ENCODE measurements at places on chromosomes 1 and 21.
A peak's percentile ranks its signal among the peaks of the same experiment; 100 is the strongest.

DNA sequence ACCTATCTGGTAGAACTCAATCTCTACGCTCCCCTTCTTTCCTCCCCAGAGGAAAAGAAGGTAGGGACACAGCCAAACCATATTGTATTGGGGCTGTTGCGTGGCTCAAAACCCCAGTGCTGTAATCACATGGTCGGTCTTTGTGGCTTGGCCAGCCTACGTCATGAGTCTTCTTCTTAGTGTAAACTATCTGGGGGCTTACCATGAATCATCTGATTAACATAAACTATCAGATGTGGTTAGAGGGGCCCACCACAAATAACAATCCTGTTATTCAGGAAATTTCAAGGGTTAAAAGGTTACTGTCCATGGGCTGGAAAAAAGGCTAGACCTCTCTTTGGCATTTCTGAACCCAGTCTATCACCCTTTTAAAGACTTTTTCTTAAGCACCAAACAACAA, 49.5 kb upstream of the GPR52 start:
- DNase-seq: no peak

DNA sequence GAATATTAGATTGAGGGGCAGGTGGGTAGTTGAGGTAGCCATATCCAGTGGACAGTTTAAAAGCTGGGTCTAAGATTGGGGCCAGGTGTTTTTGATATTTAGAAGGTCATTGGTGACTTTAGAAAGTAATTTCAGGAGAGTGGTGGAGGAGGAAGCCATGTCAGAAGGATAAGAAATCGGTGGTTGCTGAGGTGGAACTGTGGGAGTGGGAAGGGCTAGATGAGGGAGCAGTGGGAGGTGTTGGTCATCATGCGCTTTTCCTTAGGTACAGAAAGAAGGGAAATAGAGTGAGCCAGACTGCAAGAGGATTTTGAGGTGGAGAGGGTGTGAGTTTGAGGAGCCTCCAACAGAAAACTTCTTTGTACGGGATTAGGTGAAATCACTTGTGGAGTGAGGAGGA, 7.2 kb downstream of the MTR start:
- no peak for DNase-seq

GRCh38 chr1:5907386-5907785, 84.8 kb downstream of the NPHP4 start:
- no peak for DNase-seq

GRCh38 chr21:46211786-46212720, 16.5 kb downstream of the LSS start:
- no peak for DNase-seq

GRCh38 chr1:3168678-3169077, 99.7 kb downstream of the PRDM16 start:
- DNase-seq: peak; percentile 81

- DNase-seq: peak; percentile 58
Measured at GRCh38 chr1:117284399-117285215, 73.9 kb upstream of the VTCN1 start.

- DNase-seq: no peak
Measured at GRCh38 chr1:86787621-86788020, 83.2 kb downstream of the SH3GLB1 start.

GRCh38 chr1:183180218-183180617, 5.8 kb upstream of the LAMC2 start:
- peak; percentile 75 for DNase-seq

DNA sequence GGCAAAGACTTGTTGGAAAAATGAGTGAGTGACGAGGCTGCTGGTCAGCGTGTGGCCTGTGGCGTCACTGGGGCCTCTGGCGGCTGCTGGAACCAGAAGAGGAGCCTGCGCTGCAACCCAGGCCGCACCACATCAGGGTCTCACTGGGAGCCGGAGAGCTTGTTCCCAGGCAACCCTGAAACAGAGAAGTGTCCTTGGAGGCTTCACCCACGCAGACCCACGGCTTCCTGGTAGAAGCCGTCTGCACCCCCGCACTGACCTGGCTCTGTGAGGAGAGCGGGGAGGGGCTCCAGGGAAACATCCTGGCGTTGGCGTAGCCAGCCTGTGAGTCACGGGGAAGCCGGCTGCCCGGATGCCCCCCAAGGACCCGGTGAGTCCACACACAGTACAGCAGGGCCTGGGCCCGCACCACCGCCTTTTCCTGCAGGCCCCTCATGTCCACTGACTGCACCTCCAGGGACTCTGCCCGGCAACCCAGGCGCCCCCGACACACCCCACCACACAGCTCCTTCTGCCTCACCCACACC, 57.4 kb downstream of the COL6A1 start:
- no peak for DNase-seq
